ENCODE measurements at places on chromosomes 12 and 14.

DNA sequence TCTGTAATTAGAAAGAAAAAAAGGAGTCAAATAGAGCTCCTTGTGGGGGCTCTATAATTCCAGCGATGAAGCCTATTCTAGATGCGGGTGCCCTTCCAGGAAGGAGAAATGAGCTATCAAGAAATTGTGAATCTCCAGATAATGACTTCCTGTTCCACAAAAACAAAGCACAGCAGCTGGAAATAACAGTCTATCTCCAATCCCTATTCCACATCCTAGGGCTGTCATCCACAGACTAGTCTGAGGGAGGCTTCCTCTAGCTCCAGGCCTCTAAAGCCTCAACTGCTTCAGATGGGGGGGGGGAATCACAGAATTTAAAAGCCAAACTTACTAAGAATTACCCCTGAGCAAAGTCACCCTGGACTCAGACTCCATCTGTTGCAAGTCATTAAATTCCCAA lies 77.4 kb upstream of the GTF2A1 start:
- no peak for DNase-seq

DNA sequence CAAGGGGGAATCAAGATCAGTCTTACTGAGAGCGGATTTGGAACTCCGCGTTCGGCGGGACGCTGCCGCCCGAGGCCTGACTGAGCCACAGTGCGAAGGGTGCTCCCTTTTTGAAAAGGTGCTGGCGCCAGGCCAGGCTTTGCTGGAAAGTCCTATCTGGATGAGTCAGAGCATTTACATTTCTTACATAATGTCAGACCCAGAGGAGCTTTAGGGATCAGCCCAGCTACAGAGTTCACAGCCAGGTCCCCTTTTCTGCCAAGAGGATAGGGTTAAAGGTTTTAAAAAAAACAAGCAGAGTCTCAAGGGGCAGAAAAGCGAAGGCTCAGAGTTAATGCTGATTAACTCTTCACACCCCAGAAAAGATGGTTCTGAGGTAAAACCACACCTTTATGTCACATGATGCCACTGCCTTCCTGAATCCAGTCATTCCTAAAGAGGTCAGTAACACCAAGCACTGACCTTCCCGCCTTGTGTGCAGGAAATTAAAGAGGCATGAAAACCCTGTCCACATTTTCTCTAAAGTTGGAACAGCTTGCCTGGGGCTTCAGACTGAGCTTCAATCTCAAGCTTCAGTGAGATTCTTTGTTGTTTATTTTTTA lies 11.7 kb upstream of the FBXL14 start:
- DNase-seq, result no peak

- no peak for DNase-seq
These were observed 1.9 kb upstream of the SEL1L start for GRCh38 chr14:81535396-81536164.

- DNase-seq, result no peak
These were observed 11.1 kb downstream of the OLR1 start for GRCh38 chr12:10160617-10161385.

Measured in T-helper 2 cell (primary cell).